Myocyte (in vitro differentiated cells): ENCODE measurements at places on chromosomes 2 and 18. TPM values are rescaled to one million over a fixed set of nuclear protein-coding genes. Genes with fewer than 3 reads are reported as not detected.
A peak's percentile ranks its signal among the peaks of the same experiment; 100 is the strongest.

The ZNF513 gene
- total RNA-seq, result 11.1 and 15.3 TPM in 2 replicates

The CDH20 gene
- not detected in 2 replicates for total RNA-seq

The PNKD gene
- 30.6 and 37.8 TPM in 2 replicates for total RNA-seq

DNA sequence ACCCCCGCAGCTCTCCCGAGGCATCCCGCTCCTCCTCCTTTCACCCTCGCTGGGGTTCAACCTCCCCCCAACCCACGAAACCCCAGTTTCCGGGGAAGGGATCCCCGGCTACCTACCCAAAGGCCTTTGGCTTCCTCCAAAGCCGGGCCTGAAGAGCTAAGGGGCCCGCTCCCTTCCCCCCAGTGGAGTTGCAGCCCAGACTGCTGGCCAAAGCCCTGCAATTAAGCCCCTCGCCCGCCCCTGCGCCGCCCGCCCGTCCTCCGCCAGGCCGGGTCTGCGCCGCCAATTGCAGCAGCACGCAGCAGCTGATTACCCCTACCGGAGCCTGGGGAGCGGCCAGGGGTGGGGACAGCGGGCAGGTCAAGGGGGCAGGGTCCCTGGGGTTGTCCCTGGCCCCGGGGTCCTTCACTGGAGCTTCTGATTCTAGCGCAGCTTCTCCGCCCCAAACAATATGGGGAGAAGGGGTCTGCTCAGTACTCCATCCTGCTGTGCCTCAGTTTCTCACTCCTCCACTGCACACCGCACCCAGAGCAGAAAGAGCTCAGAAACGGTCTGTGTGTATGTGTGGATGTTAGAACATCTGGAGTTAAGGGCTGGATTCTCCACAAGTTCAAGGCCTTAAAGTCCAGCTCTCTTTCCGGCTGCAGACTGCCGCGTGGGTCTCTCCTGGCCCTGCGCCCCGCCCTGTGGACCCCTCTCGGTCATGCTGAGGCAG lies 16.9 kb downstream of the WNT10A start:
- DNase-seq, result no peak

GRCh38 chr18:59646228-59646962 lies 50.8 kb downstream of the CCBE1 start:
- DNase-seq, result no peak

DNA sequence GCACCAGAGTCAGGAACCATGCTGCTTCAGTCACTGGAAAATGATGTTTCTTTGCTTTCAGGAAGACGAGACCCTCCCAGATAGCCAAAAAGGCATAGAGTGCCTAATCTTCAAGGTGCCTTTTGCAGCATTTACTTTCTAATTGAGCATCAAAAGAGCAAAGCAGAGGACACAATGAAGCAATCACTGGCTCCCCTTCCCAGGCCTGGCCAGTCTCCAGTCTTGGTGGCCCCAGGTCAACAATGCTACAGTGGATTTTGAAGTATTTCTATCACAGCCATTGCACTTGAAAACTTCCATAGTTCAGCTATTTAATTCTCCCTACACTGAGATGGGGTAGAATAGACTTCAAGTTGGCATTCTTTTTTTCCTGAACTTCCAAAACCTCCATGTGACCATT lies 15.4 kb downstream of the ZBTB7C start:
- no peak for DNase-seq

DNA sequence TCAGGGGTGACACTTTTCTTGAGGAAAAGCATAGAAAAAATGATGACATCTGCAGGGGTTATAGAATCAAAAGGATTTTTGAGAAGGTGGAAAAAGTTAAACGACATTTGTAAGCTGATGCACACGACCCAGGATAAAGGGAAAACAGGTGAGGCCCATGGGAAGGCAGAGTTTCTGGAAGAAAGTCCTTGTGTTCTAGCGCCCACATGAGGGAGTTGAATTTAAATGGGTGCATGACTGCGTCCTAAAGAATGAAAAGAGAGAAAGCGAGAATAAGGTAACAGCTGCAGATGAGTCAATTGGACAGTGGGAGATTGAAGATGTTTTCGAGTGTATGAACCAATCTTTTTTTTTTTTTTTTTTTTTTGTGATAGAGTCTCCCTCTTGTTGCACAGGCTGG lies 158.1 kb downstream of the GALR1 start:
- DNase-seq, result no peak

DNA sequence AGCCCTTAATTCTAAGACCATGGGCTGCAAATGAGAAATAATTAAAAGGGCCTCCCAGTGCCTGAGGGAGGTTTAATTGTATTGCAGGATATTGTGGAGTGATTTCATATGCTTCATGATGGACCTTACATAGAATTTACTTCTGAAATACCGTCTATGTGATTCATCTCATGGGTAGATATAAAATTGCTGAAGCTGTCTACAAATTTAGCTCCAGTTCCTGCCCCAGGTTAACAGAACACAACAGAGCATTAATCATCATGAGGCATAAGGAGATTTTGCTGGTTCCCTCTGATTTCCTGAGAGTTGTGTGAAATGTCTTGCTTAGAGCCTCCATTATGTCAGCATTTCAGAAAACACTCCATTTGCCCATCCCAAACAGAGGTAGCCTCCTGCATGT lies 770 bp downstream of the UPP2 start:
- no peak for DNase-seq

- DNase-seq, result no peak
These were observed 16.4 kb upstream of the MAP3K20 start for GRCh38 chr2:173059292-173059691.

DNA sequence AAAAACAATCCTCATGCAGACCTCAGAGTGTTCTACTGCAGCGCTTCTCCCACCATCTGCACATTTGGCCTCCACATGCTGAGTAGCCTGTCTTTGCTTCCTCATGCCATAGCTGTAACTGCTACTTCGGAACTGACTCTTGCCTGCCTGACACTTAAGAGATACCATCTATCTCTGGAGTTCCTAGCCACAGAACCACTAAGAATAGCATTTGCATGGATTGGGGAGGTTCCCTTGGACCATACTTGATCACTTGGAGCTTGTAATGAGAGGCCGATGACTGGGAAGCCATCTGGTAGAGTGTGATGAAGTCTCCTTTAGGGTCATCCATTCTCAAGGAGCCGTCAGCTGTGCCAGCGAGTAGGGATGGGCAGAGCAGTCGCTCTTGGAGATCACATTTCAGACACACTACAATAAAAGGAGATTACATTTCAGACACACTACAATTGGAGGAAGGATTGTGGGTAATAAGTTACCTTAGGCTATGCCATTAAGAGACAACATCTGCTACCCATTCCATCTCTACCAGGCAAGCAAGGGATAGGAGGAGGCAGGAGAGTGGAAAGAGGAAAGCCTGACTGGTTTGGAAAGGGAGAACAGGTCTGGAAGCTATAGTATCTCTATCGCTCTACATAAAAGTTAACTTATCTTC lies 21.8 kb downstream of the DOK1 start:
- peak; percentile 77 for DNase-seq

DNA sequence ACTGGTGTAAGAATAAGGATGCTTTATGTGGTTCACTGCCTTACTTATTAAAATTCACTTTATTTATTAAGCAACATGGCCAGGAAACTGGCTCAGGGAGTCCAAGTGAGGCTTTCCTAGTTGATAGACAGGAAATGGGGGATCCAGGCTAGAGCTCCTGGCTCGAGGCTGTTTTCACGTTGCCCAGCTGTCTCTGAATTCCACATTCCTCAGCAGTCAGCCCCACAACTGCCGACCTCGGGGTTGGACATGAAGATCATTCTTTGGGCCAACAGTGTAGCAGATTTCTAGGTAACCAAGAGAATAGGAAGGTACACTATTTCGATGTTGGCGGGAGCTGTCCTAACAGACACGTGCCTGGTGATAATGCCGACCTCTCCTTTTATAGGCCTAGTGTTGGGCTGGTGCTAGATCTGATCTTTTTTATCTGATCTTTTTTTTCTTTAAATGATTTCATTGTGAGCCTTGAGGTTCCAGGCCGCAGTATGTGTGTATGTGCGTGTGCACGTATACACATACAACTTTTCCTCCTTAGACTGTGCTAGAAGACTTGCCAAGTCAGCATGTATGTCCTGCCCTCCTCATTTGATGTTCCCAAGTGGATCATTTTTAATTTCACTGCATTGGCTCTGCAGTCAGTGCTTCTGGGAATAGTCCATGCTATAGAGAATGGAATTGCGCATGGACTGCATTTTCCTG lies 103.5 kb downstream of the CABLES1 start:
- DNase-seq, result peak; percentile 81

GRCh38 chr2:74293191-74293991 lies 49.8 kb downstream of the SLC4A5 start:
- peak; percentile 52 for DNase-seq

DNA sequence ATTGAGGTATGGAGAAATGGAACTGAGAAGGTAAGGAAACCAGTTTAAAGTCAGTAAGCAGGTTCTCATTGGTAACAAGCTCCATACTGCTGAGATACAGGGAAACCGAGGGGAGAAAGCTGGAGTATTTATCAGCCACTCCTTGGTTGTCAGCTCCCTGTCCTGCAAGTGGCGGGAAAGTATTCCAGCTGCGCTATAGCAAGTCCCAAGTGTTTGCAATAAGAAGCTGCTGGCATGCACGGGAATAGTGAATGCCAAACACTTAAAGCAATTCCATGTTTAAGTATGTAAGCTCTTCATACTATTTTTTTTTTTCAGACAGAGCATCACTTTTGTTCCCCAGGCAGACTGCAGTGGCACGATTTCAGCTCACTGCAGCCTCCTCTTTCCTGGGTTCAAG lies 1601.1 kb downstream of the SUCLG1 start:
- no peak for DNase-seq

GRCh38 chr2:76448956-76449355 lies 738.2 kb upstream of the GCFC2 start:
- DNase-seq, result no peak
